Left renal cortex interstitium (tissue), 4 donors: ENCODE measurements at places on chromosomes 4 and X. TPM values are rescaled to one million over a fixed set of nuclear protein-coding genes. Genes with fewer than 3 reads are reported as not detected.

- no peak for DNase-seq
These were observed 123.2 kb downstream of the TRIML1 start for GRCh38 chr4:188262464-188262863.

DNA sequence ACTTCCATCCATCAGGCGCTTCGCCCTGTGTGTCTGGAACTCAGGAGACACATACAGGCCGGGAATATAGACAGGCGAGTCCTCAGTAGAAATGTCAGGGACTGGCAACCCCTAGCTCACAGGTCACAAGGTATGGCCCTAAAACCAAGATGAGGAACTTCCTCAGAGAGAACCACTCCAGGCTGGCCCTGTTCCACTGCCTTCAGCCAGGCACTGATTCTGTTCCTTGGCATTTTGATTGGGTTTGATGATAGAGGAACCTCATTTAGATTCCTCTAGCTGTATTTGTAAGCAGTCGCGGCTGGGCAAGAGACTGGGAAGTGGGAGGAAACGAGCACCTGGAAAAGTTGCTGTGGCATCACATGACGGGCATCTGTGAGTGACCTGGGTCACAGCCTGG, 8.1 kb downstream of the HPSE start:
- DNase-seq = no peak

- no peak for DNase-seq
These were observed 73.1 kb downstream of the WFS1 start for GRCh38 chr4:6342530-6343293.

DNA sequence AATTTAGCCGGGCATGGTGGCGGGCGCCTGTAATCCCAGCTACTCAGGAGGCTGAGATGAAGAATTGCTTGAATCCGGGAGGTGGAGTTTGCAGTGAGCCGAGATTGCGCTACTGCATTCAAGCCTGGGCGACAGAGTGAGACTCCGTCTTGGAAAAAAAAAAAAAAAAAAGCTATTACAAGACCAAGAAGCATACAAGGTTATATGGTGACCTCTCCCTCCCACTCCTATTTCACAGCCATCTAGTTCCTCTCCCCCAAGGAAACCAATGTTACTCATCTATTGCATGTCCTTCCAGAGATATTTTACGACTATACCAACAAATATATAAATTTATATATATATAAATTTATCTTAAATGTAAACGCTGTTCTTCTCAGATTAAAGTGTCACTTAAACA, 3.2 kb downstream of the SLC9A7 start:
- DNase-seq = no peak

GRCh38 chr4:87677731-87678130, 27.7 kb downstream of the DMP1 start:
- DNase-seq = no peak

DNA sequence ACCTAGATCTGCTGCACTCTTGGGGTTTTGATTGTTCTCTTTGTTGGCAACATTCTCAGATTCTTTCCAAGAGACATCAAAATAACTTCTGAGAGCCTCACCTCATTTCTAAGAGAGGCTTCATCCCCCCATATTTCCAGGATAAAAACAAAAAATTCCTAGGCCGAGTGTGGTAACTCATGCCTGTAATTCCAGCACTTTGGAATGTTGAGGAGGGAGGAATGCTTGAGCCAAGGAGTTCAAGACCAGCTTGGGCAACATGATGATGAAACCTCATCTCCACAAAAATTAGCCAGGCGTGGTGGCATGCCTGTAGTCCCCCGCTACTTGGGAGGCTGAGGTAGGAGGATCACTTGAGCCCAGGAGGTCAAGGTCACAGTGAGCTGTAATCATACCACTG, 477.0 kb downstream of the INPP4B start:
- DNase-seq = no peak

GRCh38 chrX:69158166-69158980, 6.9 kb downstream of the PJA1 start:
- DNase-seq = no peak

- no peak for DNase-seq
These were observed 94.2 kb upstream of the MYOZ2 start for GRCh38 chr4:119041396-119041795.

GRCh38 chr4:79317711-79318110, 8.2 kb downstream of the NAA11 start:
- no peak for DNase-seq

DNA sequence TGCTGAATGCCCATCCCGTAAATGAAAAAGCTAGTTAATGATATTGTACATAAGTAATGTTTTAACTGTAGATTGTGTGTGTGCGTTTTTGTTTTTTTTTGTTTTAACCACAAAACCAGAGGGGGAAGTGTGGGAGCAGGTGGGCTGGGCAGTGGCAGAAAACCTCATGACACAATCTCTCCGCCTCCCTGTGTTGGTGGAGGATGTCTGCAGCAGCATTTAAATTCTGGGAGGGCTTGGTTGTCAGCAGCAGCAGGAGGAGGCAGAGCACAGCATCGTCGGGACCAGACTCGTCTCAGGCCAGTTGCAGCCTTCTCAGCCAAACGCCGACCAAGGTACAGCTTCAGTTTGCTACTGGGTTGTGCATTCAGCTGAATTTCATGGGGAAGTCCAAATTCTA, at the start of gene SPP1:
Gene SPP1 (plus strand): TSS at position 249 of the 400 bp plus-strand sequence. CDS start 1,182 bp downstream, outside the sequence.
- DNase-seq = no peak

DNA sequence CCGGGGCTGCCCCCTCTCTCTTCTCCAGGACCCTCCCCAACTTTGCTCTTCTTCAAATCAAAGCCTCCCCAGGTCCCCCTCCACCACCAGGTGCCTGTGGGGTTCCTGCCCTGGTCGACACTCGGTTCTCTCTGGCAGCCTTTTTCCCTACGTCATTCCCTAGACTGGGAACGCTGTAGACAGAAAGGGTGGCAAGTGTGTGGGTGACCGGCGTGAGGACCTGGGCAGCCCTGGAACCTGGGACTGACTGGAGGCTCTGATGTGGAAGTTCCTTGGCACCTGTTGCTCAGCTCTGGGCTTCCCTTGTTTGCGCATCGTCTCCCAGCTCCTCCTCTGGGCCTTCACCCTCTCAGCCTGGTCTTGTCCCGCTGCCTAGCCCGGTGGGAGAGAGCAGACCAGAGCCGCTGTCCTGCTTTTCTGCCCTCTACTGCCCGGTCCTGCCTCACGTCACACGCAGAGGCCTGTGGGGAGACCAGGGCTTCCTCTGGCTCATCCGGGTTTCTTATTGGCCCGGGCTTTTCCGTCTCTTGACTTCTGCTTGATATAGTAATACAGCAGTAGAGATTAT, 1.3 kb downstream of the TACC3 start:
- DNase-seq = no peak

Gene PNCK
- polyA plus RNA-seq = 6.9 TPM

Gene XAGE1A
- not detected for polyA plus RNA-seq

DNA sequence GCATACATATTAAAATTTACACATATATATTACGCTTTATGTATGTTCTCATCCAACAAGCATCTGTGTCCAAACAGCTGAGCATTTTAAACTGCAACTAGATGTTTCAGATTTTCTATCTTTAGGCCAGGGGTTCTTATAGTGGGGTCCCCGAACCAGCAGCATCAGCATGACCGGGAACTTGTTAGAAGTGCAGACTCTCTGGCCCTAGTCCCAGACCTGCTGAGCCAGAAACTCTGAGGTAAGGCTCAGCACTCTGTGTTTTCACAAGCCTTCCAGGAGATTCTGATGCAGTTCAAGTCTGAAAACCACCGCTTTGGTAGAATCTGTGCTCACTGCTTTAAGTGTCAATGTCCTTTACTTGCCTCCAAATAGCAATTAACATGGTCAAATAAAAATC, 266.2 kb upstream of the CASK start:
- no peak for DNase-seq

DNA sequence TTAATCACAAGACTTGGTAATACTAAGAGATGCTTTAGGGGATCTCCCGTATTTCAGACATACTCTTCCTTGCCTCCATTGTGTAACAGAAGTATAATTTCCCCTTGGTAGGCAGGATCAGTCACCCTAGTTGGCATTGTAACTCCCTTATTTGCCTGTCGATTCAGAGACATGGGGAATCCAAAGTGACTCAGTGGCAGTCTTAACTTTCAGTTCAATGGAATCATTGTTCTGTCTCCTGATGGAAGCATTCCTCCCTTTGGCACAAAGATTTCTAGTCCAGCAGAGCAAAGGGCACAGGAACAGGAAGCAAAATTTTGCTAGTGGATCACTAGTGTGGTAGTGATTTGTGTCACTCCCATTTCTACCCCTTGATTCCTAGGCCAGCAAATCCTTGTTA, 80.4 kb downstream of the DCUN1D4 start:
- DNase-seq = no peak

Gene AMBN
- polyA plus RNA-seq = 1.3 TPM

GRCh38 chr4:157004279-157005161, 32.9 kb upstream of the PDGFC start:
- no peak for DNase-seq

GRCh38 chr4:1285151-1285789, 4.4 kb upstream of the MAEA start:
- no peak for DNase-seq
